Transverse colon (tissue), 4 donors: ENCODE measurements at places on chromosomes 12 and 14. TPM values are rescaled to one million over a fixed set of nuclear protein-coding genes. Genes with fewer than 3 reads are reported as not detected.

Gene NIN
- 9.4 TPM for total RNA-seq

Gene KCNC2
- not detected for total RNA-seq

Gene HNRNPA1
- 355 TPM for total RNA-seq

Gene EML5
- 2.1 TPM for total RNA-seq

Gene ADAM21
- not detected for total RNA-seq

Gene PRH2
- not detected for total RNA-seq

Gene TSPAN19
- total RNA-seq, result not detected

Gene PPM1H
- total RNA-seq, result 0.37 TPM

Gene JDP2
- 62.5 TPM for total RNA-seq

Gene AQP2
- total RNA-seq, result not detected

Gene APOLD1
- 10.0 TPM for total RNA-seq

Gene TAMALIN
- total RNA-seq, result 5.9 TPM

Gene TSHR
- 0.48 TPM for total RNA-seq

Gene STYK1
- total RNA-seq, result 14.6 TPM

Gene TAS2R30
- 16.8 TPM for total RNA-seq

Gene KIF5A
- 6.2 TPM for total RNA-seq

Gene SYT10
- total RNA-seq, result 1.6 TPM

Gene DLGAP5
- 11.5 TPM for total RNA-seq

Gene RNU6-8
- total RNA-seq, result not detected

Gene RIPK3
- total RNA-seq, result 61.7 TPM

Gene LTA4H
- 67.5 TPM for total RNA-seq

Gene TAS2R7
- total RNA-seq, result not detected

Gene KITLG
- total RNA-seq, result 10.5 TPM

Gene C14orf180
- total RNA-seq, result 2.3 TPM

Gene SERPINA9
- not detected for total RNA-seq

Gene TMEM229B
- total RNA-seq, result 7.8 TPM

Gene DENR
- total RNA-seq, result 3.6 TPM

Gene ACSM4
- total RNA-seq, result not detected

Gene STXBP6
- total RNA-seq, result 7.4 TPM

Gene CDH24
- 6.0 TPM for total RNA-seq

Gene RHOJ
- total RNA-seq, result 5.6 TPM

Gene SDR9C7
- total RNA-seq, result not detected

Gene SLC6A15
- not detected for total RNA-seq

Gene ADAM20
- total RNA-seq, result not detected

Gene EXD2
- total RNA-seq, result 22.5 TPM

Gene CEP83
- 14.7 TPM for total RNA-seq

Gene RASAL1
- 1.9 TPM for total RNA-seq

Gene BBOF1
- 4.1 TPM for total RNA-seq

Gene KCNH3
- 0.32 TPM for total RNA-seq

Gene GALNT6
- 17.5 TPM for total RNA-seq

Gene NELL2
- 1.4 TPM for total RNA-seq

Gene NRXN3
- total RNA-seq, result 4.8 TPM

Gene LIN7A
- 7.9 TPM for total RNA-seq

Gene ADAMTS20
- total RNA-seq, result not detected

Gene YBX3
- total RNA-seq, result 226 TPM

Gene FOXN4
- not detected for total RNA-seq

Gene FGF6
- not detected for total RNA-seq

Gene STAB2
- total RNA-seq, result 0.48 TPM

Gene PPP1R36
- total RNA-seq, result 9.5 TPM

Gene LRCOL1
- not detected for total RNA-seq

Gene EFS
- total RNA-seq, result 10.5 TPM

Gene SLC8A3
- 0.27 TPM for total RNA-seq

Gene GALNT9
- not detected for total RNA-seq

Gene DBX2
- total RNA-seq, result not detected

Gene PZP
- not detected for total RNA-seq

Gene CNIH1
- 177 TPM for total RNA-seq
